Fibroblast of skin of scalp (primary cell): ENCODE measurements at places on chromosomes 4 and X.
A peak's percentile ranks its signal among the peaks of the same experiment; 100 is the strongest.

- no peak for DNase-seq
Measured at GRCh38 chrX:126164689-126165400, 1.2 kb downstream of the DCAF12L2 start.

GRCh38 chr4:71006203-71006907 is 12.9 kb downstream of the DCK start:
- no peak for DNase-seq

GRCh38 chr4:107654694-107655093 is 65.3 kb downstream of the PAPSS1 start:
- DNase-seq, result no peak

DNA sequence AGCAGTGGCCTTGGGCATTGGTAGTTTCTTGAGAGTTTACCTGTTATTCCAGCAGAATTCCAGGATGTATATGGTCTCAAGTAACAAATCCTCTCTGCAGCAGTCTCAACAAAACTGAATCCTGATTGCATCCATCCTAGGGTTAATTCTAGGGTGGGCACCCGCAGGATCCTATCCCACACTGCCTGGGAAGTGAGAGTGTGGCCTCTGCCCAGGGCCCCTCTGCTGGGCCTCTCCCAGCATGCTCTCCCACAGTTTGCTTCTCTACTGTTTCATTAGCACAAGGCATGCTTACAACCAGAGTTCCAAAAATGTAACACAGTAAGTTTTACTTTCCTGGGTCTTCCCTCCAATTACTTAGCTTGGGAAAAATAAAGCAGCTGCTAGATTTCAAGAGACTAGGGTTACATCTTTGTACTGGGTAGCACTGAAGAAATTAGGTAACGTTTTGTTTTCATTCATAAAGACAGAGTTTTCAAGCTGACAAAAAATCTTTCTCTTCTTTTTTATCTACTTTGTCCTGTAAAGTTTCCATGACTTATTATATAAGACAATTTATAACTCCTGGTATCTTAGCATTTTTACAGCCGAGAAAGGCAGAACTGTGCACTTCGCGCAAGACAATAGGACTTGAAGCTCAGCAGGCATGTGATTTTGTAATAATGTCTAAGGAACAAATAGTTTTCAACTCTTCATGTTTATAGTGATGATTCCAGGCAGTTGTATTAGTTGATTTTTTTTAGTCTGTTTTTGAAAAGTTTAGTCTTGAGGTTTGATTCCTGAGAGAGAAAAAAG is 131.2 kb upstream of the PCDH18 start:
- peak; percentile 26 for DNase-seq

DNA sequence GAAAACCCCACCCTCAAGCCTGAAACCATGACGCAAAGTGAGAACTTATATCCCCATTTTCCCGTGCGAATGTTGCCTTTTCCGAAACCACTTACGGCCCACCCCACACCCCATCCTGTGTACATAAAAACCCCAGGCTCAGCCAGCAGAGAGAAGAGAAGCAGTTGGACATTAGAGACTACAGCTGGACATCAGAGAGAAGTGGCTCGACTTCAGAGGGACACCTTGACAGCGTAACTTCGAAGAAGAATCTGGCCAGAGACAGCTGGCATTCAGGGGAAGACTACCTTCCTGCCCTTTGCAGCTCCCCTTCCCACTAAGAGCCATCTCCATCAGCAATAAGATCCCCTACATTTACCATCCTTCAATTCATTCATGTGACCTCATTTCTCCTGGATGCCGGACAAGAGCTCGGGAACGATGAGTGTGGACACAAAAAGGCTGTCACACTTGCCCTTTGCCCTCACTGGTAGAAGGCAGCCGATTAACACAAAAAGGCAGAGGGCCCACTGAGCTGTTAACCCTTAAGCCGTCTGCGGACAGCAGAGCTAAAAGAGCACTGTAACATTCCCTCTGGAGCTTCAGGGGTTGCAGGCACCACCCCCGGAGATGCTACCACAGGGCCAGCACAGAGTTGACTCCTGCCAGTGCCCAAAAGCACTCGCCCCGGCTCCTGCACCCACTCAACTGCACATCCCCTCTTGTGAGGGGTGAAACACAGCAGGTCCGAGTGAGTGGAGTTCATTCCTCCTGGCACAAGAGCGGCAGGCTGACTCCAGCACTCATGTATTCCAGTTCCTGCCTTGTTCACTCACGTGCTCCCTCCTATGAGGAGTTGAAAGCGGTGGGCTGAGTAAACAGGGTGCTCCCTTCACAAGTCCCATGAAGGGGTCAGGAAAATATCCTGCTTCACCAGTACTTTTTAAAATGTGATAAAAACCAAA is 7.5 kb downstream of the CHM start:
- DNase-seq, result no peak

- no peak for DNase-seq
Measured at GRCh38 chr4:55721651-55722050, 85.6 kb upstream of the NMU start.

GRCh38 chrX:3518870-3519269 is 172.4 kb upstream of the MXRA5 start:
- peak; percentile 94 for DNase-seq

DNA sequence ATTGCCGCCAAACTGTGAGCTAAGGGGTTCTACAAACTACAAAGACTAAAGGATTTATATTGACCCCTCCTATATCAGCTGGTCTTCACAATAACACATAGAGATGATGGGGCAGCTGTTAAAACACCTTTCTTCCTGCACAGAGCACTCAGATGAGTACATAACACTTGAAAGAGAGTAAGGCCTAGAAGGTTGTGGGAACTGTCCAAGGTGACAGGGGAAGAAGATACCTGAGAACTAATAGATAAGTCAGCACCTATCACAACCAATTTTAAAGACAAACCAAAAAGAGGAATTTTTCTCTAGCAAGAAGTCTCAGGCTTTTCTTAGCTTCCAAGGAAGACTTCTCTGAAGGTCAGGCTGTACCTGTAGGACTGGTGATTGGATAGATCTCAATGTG is 19.1 kb upstream of the CXCL6 start:
- no peak for DNase-seq

- DNase-seq, result peak; percentile 63
Measured at GRCh38 chr4:84814094-84814750, 152.3 kb downstream of the WDFY3 start.

GRCh38 chrX:131816551-131817136 is 206.5 kb upstream of the STK26 start:
- DNase-seq, result peak; percentile 50

GRCh38 chr4:149345424-149345823 is 470.2 kb downstream of the IQCM start:
- no peak for DNase-seq

DNA sequence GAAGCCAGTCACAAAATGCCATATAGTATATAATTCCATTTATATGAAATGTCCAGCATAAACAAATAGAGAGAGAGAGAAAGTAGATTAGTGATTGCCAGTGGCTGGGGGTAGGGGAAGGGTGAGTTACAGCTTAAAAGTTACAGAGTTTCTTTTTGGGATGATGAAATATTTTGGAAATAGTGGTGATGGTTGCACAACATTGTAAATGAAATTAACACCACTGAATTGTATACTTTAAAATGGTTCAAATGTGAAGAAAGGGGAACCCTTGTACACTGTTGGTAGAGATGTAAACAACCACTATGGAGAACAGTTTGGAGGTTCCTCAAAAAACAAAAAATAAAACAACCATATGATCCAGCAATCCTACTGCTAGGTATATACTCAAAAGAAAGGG is 131.2 kb upstream of the GPC4 start:
- DNase-seq, result no peak

DNA sequence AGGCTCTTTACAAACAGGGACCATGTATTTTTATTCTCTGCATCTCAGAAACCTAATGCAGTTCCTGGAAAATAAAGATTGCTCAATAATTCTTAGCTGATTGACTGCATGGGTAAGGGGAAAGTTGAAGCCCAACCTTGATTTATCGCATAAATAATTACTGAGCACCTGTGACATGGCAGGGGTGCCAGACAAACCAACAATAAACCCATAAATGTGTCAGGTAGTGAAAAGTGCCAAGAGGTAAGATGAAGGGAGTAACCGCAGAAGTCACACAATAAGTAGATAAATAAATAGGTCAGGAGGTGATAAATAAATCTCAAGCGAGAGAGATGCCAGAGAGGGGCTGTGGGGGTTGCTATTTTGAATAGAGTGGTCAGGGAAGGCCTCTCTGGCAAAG is 20.1 kb upstream of the AP1S2 start:
- DNase-seq, result no peak

- DNase-seq, result no peak
Measured at GRCh38 chr4:97317671-97318070, 825.6 kb downstream of the STPG2 start.

DNA sequence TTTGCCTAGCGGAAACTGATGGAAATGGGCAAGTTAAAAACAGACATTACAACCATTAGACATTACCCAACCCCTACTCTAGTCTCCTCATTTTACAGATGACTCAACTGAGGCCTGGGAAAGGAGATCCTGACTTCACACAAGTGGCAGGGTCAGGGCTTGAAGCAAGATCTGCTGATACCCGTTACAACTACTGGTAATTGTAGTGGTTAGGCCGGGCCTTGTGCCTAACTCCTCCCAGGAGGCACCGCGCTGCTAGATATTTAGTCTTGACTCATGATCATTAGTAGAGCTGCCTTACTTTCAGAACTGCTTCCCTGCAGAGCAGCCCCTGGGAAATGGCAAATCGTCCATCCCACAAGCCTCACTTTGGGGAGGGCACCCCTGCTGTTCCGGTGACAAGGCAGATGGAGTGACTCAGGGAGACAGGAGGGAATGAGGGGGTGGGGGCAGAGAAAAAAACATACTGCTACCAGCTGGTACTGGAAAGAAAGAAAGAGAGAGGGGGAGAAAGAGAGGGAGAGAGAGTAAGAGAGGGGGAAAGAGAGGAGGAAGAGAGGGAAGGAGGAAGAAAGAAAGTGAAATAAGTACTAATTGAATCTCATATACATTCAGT is 12.2 kb downstream of the ARHGEF6 start:
- DNase-seq, result peak; percentile 94

DNA sequence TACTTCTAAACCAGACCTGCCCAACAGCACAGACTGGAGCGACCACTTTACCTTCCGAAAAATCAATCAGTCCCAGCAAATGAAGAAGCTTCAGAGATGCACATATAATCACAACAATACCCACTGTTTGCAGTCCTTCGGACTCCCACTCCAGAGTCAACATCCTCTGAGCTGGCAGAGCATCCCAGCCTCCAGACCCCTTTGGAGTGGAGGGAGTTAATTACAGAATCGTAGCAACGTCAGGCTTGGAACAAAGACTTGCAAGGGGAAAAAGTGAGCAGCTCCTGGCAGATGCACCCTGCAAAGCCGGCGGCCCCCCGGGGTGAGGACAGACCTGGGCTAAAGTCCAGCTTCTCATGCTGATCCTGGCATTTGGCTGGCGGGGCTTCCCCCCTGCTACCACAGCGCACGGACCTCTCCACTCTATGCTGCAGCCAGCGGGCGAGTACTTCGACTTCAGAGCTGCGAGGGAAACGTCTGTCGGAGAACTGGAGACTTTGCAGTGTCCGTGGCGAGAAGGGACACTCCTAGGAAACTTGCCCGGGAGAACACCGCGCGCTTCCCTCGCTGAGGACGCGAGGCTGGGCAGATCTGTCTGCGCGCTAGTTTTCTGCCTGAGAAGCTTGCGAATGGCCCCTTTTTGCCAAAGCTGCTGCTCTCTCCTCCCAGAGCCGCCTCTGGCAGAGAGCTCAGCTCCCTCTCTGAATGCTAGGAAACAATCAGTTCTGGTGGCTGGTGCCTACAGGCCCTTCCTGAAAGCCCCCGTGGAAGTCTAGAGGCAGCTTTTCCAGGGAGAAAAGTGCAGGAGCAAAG is 283.7 kb downstream of the PACRGL start:
- no peak for DNase-seq

DNA sequence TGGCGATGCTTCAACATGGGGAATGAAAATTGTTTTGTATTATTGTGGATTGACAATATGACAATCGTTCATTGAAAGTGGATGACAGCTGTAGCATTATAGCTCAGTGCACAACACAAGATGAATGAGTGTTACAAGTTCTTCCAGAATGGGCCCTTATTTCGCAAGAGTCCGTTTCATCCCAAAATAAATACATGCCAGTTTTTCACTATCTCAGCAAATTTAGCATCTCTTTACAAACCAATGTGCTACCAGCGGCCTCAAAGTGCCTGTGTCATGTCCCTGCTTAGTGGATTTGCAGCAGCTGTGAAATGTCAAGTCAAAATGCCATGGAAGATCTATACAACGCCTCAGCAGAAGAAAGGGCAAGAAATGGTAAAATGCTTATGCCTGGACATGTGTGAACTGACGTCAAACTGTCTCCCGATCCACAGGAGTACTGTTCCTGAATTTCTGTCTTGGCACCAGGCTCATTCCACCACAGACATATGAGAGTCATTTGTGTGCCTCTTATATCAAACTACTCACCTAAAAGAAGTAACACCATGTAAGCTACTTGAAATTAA is 109.6 kb downstream of the MAML3 start:
- no peak for DNase-seq

DNA sequence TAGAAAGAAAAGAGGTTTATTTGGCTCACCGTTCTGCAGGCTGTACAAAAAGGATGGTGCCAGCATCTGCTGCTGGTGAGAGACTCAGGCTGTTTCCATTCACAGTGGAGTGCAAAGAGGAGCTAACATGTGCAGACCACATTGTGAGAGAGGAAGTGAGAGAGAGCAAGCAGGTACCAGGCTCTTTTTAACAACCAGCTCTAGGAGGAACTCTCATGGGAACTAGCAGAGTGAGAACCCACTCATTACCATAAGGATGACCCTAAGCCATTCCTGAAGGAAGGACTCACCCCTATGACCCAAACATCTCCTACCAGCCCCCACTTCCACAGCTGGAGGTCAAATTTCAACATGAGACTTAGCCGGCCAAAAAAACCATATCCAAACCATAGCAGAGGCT is 158.6 kb upstream of the ADGRL3 start:
- DNase-seq, result peak; percentile 1

DNA sequence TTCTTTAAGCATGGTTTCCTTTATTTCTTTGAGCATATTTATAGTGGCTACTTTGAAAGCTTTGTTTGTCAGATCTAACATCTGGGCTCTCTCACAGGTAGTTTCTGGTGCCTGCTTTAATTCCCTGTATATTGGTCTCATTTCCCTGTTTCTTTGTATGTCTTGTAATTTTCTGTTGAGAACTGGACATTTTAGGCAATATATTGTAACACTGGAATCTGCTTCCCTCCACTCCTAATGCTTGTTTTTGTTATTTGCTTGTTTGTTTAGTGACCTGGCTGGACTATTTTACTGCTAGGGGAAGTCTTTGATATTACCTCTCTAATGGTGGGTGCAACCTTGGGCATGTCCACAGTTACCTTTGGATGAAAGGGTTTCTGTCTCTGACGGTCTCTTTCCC is 25.0 kb downstream of the BMPR1B start:
- DNase-seq, result no peak

- DNase-seq, result no peak
Measured at GRCh38 chr4:7993671-7994070, 54.0 kb upstream of the AFAP1 start.

GRCh38 chr4:36241771-36242170 is 2.5 kb downstream of the ARAP2 start:
- DNase-seq, result no peak

- DNase-seq, result no peak
Measured at GRCh38 chr4:102076622-102077021, 268.7 kb downstream of the SLC39A8 start.

GRCh38 chr4:100949350-100949935 is 397.9 kb downstream of the PPP3CA start:
- no peak for DNase-seq
